ENCODE measurements at places on chromosomes 7 and 10. TPM values are rescaled to one million over a fixed set of nuclear protein-coding genes. Genes with fewer than 3 reads are reported as not detected.
A peak's percentile ranks its signal among the peaks of the same experiment; 100 is the strongest.

Gene NODAL
- not detected for total RNA-seq

DNA sequence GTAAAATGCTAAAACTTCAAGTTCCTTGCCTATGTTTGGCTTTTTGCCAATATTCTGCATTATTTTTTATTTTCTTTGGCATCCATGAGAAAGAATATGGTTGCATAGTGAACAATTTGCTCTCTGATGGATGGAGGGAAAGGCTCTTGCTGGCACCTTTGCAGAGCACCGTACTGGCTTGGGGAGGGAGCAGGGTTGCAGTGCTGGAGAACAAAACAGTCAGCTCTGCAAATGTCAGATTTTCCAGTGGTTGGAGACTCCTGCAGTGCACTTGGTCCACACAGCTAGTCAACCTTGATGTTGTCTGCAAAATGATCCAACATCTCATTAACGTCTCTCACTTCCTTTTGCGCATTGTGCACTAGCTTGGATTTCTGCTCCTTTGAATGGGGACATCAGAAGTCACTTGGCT lies 100.8 kb downstream of the ANLN start:
- peaks cover 4% of the 10 kb centered on the region for H3K27me3 ChIP-seq
- H3K27ac ChIP-seq, result no peak overlapping the region
- peaks cover 4% of the 10 kb centered on the region for H3K4me1 ChIP-seq

Gene OR9A2
- total RNA-seq, result 0.30 TPM

DNA sequence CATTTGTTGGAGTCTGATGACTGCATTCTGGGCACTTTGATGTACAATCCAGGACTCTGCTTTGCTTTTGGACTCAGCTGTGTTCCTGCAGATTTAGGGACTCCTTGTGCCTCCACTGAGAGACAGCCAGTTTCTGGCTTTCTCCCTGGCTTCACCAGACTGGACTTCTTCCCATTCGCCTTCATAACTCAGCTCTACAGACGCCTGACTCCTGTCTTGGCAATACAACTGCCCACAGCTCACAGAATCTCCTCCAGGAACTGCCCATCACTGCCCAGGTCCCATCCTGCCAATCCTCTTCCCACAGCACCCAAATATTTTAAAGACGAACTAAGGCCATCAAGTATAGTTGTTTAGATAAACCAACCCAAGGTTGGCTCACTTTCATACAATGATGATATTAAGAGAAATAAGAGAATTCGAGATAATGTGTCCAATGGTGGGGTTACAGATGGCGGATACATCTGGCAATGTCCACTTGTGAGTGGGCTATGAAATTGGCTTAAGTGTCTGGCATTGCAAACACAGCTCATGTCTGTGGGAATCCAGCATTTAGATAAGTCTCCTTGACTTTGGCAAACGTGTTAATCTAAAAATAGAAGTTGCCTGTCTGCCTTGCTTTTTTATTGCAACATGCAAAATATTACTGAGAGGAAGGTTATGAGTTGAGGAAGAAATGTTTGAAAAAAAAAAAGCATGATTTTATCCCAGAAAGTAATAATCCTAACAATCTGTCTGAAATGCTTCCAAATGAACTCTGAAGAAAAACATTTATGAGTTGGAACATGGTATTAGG lies 95.1 kb downstream of the ITGA8 start:
- no peak for DNase-seq
- H3K4me3 ChIP-seq, result no peak overlapping the region
- peaks cover 2% of the 10 kb centered on the region for H3K27me3 ChIP-seq
- H3K27ac ChIP-seq, result no peak overlapping the region

DNA sequence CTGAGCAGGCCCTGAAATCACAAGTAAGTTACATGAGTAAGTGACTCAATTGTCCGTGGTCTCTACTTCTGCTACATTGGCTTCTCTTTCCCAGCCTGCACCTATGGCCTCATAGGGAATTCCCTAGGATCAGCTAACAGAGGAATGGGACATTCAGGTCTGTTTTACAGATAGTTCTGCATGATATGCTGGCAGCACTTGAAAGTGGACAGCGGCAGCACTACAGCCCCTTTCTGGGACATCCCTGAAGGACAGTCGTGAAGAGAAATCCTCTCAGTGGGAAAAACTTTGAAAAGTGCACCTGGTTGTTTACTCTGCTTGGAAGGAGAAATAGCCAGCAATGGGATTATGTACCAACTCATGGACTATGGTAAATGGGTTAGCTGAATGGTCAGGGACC lies 293.1 kb upstream of the CACNA2D1 start:
- no peaks in the 10 kb centered on the region for H3K36me3 ChIP-seq
- H3K4me3 ChIP-seq, result no peak overlapping the region
- no peak overlapping the region for H3K27ac ChIP-seq
- H3K4me1 ChIP-seq, result no peaks in the 10 kb centered on the region
- DNase-seq, result no peak

GRCh38 chr10:119832951-119833350 lies 39.7 kb downstream of the MCMBP start:
- no peak overlapping the region for H3K27ac ChIP-seq
- no peak overlapping the region for H3K4me3 ChIP-seq
- H3K36me3 ChIP-seq, result peaks cover 42% of the 10 kb centered on the region
- peaks cover 13% of the 10 kb centered on the region for H3K4me1 ChIP-seq
- no peaks in the 10 kb centered on the region for H3K27me3 ChIP-seq
- no peak for DNase-seq

DNA sequence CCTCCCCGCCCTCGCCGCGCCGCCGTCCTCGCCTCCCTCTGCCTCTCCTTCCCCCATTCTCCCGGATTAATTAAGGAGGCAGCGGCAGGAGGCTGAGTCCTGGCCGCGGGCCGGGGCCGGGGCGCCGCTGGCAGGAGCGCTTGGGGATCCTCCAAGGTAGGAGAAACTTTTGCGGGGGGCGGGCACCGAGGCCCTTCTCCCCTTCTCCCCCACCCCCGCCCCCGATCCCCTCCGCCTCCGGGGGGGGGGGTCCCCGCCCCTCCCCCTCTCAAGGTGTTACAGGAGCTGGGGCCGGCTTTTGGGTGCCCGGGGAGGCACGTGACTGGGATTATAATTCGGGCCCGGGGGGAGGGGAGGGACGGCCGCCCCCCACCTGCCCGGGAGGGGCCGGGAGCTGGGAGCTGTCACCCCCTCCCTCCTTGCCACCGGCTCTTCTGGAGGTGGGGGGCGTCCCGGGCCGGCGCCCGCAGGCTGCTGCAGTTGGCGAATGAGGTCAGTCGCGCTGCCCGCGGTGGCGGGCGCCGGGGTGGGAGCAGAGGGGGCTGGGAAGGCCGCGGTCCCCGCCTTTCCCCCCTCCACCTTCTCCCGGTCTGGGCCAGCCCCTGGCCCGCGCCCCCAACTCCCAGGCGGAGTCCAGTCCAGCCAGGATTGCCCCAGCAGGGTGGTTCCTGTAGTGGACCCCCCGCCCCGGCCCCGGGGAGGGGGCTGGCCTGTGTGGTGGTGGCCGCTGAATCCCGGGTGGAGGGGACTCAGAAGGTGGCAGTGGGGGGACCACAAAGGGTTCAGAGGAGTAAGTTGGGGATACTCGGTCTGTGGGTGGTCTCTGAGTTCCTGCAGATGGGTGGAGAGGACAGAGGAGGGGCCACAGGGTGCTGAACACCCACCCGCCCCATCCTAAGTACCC lies 567 bp downstream of the GTF2IRD1 start:
- no peaks in the 10 kb centered on the region for H3K36me3 ChIP-seq
- H3K27ac ChIP-seq, result no peak overlapping the region
- H3K4me1 ChIP-seq, result peaks cover 13% of the 10 kb centered on the region
- H3K4me3 ChIP-seq, result peak overlapping the region; percentile 30
- peaks cover 25% of the 10 kb centered on the region for H3K27me3 ChIP-seq

- H3K27me3 ChIP-seq, result peaks cover 2% of the 10 kb centered on the region
- H3K4me3 ChIP-seq, result no peak overlapping the region
- peaks cover 2% of the 10 kb centered on the region for H3K36me3 ChIP-seq
- no peaks in the 10 kb centered on the region for H3K4me1 ChIP-seq
- no peak for DNase-seq
- H3K27ac ChIP-seq, result no peak overlapping the region
These were observed 263.1 kb downstream of the RPS24 start for GRCh38 chr10:78296785-78297184.

DNA sequence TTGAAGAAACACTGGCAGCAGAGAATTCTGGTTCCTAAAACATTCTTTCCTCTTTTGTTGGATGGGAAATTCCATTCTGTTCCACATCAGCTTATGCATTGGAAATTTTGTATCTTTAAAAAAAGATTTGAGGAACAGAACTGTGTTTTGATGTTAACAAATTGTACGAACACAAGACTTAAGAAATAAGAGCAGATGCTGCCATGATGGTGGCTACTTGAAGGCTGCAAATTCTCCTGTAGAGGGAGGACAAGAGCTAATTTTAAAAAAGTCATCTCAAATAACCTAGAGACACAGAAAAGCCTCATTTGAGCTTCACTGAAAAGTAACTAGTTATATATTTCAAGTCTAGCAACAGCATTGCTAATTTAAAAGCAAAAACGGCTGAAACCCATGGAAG lies 29.8 kb downstream of the NDUFB2 start:
- no peaks in the 10 kb centered on the region for H3K27me3 ChIP-seq
- no peak for DNase-seq
- H3K36me3 ChIP-seq, result peaks cover 3% of the 10 kb centered on the region

- H3K27me3 ChIP-seq, result no peaks in the 10 kb centered on the region
- no peaks in the 10 kb centered on the region for H3K4me1 ChIP-seq
- H3K27ac ChIP-seq, result no peak overlapping the region
- no peak overlapping the region for H3K4me3 ChIP-seq
These were observed 475.5 kb downstream of the NXPH1 start for GRCh38 chr7:8908889-8909288.

GRCh38 chr7:57178768-57179139 lies 46.5 kb upstream of the ZNF479 start:
- no peak for DNase-seq
- no peak overlapping the region for H3K27ac ChIP-seq
- H3K36me3 ChIP-seq, result peaks cover 2% of the 10 kb centered on the region
- H3K27me3 ChIP-seq, result no peaks in the 10 kb centered on the region
- H3K4me1 ChIP-seq, result no peaks in the 10 kb centered on the region

Gene PNLIP
- not detected for total RNA-seq

Gene ZNF273
- 10.9 TPM for total RNA-seq

Gene NXPH1
- not detected for total RNA-seq

Gene NPC1L1
- 0.11 TPM for total RNA-seq

Data from activated naive CD8-positive, alpha-beta T cell treated with anti-CD3 and anti-CD28 coated beads, Interleukin-2, amount 10 ng/mL, durations not matched to agents 7 days and 5 days (primary cell).